ENCODE measurements at places on chromosomes 7 and 10.

DNA sequence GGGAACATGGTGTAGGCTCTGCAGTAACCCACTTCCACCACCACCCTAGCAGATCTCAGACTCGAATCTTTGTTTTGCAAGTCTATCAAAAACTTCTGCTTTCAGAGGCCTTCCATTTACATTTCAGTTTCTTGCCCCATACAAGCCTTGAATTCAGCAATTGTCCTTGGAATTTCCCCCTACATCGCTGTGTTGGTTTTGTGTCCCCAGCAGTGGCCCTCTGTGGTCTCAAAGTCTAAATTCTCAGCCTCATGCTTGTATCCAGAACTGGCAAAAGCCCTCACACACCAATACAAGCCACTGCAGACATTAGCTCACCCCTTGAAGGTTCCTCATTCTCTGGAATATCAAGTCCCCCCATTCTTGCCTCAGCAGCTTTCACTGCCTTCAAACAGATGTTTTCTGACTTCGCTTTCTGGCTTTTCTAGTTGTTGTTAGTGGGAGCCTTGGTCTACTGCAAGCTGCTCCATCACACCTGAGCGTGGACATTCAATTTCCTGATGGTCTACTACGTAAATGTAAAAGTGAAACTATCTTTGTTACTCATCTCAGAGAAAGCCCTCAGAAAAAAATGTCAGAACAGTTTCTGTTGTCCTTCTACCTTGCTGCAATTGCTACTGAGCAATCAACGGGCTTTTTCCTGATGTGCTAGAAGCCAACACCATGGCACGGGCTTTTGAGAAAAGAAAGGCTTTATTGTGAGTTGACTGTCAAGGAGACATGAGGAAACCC is 1.8 kb upstream of the NUB1 start:
- DNase-seq = no peak

- no peak for DNase-seq
Observed at GRCh38 chr7:6167587-6168476, 104.6 kb downstream of the CYTH3 start.

DNA sequence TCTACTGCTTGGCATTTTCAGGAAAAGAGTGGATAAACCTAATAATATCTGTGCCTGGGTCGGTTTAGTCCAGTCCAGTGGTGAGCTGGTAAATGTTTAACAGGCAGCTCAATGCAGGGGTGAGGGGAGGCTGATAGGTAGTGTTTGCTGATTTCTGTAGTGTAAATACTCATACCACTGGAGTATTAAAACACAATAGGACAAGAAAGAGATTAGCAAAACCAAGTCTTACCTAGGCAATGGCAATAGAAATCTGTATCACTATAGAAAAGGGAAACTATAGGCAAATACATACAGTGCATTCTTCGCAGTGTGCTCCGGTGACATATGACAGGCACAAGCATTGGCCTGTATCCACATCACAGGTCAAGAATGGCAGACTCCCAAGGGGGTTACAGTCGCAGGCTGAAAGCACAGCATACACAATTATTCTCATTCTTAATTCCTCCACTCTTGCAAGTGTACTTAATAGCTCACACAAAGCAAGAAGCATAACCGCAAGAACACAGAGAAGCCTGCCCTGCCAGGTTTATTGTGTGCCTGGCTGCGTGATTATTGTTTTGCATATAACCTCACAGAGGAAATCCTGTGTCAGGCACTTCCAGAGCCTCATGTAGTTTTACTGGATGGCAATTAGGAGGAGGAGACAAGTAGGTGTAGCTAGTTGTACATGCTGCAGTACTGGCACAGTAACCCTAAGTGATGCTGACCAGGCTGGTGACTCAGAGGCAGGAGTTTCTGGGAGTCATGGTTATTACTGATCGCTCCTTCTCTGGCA is 35.0 kb downstream of the LAMB4 start:
- DNase-seq = peak; percentile 31

DNA sequence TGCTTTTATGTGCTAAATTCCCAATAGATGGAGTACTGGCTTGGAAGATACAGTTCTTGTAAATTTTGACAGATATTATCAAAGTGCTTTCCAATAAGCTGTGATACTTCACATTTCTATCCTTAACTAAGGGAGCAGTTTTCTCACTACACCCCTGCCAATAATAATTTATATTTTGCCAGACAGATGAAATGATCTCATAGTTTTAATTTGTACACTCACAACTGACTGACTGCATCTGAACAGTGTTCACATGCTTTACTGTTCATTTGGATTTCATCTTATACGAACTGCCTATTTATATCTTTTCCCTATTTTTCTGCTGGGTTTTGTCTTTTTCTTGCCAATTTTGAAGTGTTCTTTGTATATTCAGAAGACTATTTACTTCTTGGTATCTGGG is 96.0 kb downstream of the BRAF start:
- no peak for DNase-seq

- DNase-seq = no peak
Observed at GRCh38 chr10:34160595-34160994, 654.5 kb downstream of the PARD3 start.

GRCh38 chr7:115300231-115300870 is 378.5 kb downstream of the MDFIC start:
- no peak for DNase-seq

GRCh38 chr7:127706766-127707165 is 54.8 kb downstream of the SND1 start:
- no peak for DNase-seq

- no peak for DNase-seq
Observed at GRCh38 chr10:129253161-129253864, 213.7 kb upstream of the MGMT start.

DNA sequence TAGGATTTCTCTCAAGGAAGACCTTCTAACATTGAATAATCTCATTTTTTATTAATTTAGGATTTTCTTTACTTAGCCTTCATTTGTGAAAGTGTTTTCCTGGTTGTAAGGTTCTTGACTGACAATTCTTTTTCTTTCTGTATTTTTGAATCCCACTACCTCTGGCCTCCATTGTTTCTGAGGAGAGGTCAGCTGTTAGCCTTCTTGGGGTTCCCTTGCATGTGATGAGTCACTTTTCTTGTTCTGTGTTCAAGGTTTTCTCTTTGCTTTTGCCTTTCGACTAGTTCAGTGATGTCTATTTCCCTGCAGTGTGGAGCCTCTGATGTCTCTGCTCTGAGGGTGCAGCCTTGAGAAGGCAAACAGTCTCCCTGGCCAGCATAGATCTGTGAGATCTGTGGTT is 304.1 kb upstream of the ZNF32 start:
- no peak for DNase-seq

DNA sequence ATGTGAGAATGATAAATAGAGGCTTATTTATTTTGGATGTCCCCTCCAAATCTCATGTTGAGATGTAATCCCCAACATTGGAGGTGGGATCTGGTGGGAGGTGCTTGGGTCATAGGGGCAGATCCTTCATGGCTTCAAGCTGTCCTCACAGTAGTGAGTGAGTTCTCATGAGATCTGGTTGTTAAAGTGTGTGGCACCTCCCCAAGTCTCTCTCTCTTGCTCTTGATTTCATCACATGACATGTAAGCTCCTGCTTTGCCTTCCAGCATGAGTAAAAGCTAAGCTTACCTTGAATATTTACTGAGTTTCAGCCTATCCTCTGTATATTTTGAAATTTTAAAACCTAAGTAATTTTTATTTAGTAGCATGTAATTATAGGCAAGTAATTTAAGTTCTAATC is 444.9 kb downstream of the ARL4A start:
- no peak for DNase-seq

GRCh38 chr10:33952692-33953360 is 618.4 kb upstream of the NRP1 start:
- no peak for DNase-seq

GRCh38 chr10:100696477-100696901 is 48.9 kb upstream of the PAX2 start:
- no peak for DNase-seq

DNA sequence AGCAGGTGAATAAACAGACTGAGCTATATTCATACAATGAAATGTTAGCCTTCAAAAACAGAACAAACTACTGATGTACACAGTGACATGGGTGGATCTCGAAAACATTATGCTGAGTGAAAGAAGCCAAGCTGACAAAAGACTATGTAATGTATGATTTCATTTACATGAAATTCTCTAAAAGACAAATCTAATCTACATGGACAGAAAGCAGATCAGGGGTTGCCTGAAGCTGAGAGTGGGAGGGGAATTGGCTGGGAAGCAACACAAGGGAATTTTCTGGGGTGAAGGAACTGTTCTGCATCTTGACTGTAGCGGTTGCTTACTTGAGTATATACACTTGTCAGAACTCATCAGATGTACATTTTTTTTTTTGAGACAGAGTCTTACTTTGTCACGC is 121.7 kb upstream of the SVIL start:
- DNase-seq = no peak

- no peak for DNase-seq
Observed at GRCh38 chr7:132239422-132239994, 336.8 kb downstream of the PLXNA4 start.

DNA sequence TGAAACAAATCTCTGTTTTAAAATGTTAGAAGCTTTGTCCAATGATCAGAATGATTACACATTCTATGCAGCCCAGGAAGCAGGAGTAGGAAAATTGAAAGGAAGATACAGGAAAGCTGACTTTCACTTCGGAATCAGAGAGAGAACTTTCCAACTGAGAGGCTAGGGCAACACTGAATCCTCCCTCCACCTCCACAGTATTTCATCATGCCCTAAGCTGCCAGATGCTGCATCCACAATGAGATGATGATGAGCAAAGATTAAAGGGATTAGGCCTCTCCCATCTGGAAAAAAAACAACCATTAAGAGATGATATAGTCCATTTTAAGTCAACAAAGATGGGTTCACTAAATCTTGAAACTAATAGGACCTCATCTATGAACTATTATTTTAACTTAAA is 215.6 kb downstream of the GPR37 start:
- DNase-seq = no peak

DNA sequence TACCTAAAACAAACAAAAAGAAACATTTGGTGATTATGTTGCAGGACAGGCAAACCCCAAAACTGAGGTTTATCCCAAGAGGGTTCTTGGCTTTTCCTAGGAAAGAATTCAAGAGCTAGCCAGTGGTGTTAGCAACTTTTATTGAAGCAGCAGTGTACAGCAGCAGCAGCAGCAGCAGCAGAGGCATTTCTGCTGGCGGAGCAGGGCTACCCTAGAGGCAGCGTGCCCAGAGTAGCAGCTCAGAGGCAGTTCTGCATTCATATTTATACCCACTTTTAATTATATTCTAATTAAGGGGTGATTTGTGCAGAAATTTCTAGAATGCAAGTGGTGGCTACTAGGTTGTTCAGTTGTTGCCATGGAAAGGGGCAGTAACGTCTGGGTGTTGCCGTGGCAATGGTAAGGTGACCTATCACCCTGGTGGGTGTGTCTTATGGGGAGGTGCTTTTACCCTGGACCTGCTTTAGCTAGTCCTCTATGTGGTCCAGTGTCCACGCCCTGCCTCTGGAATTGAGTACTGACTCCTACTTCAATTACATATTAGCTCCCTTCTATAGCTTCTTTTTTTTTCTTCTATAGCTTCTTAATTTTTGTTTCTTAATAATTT is 53.9 kb downstream of the VCL start:
- DNase-seq = no peak
